ENCODE measurements at places on chromosomes 6 and 20. TPM values are rescaled to one million over a fixed set of nuclear protein-coding genes. Genes with fewer than 3 reads are reported as not detected.

DNA sequence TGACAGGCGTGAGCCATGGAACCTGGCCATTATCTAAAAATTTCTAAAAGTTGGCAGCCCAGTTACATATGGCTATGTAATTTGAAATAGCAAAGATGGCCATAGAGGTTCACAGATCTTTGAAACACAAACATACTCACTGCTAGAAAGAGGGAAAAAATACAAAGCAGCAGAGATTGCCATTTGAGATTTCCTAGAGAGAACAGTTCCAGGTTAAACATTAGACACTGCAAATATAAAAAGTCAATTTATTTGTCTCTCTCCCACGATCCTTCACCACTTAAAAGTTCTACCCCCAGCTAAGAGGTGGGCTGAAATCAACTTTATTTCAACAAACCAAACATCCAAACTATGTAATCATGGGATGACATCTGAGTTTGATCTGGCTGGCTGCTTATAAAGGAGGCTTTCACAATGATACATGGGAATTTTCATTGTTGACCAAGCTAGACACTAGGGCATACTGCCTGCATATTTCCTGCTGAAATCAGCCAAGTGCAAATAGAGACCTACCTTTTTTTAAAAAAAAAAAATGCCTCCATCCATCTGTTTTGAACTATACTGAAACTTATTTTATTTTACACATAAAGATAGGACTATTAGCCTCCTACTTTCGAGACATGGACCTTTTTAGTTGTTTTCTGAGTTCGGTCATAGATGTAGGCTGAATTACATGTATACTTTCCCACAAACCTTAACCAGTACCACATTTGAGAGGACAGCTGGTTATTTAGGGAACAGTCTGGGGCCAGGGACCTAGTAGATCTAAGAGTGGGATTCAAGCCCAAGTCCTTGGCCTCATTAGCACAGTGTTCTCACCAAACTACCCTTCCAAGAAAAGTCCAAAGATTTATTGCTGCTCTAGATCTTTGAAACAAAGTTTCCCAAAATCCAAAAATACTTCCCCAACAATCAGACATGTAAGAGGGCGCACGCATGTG, 16.6 kb downstream of the DCDC2 start:
- DNase-seq, result no peak

DNA sequence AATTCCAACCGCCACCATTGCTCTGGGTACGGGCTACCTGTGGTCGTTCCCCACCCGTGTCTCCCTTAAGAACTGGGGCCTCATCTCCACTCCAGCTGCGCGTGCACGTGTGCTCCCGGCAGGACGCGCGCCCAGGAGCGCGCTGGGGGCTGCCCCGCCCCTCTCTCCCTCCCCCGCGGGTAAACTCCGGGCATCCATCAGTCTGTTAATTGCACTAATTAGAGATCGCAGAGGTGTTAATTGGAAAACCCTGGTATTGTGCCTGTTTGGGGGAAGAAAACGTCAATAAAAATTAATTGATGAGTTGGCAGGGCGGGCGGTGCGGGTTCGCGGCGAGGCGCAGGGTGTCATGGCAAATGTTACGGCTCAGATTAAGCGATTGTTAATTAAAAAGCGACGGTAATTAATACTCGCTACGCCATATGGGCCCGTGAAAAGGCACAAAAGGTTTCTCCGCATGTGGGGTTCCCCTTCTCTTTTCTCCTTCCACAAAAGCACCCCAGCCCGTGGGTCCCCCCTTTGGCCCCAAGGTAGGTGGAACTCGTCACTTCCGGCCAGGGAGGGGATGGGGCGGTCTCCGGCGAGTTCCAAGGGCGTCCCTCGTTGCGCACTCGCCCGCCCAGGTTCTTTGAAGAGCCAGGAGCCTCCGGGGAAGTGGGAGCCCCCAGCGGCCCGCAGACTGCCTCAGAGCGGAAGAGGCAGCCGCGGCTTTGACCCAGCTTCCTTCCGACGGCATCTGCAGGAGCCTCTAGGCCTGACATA, 14.4 kb downstream of the FOXP4 start:
- peak; percentile 85 for DNase-seq

GRM1 gene
- total RNA-seq, result not detected

DNA sequence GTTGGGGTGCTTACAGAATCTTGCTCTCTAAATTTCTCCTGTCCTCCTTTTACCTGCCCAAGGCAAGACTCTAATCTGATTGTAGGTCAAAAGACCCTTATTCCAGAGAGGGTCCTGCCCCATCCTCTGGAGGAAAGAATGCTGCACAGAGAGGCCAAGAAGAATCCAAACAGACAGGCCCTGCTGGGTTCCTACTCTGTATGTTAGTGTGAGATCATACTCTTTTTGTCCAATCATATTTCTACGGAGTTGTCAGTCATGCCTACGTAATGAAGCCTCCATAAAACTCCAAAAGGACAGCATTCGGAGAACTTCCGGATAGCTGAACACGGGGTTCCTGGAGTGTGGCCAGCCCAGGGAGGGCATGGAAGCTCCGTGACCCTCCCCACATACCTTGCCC, 50.5 kb downstream of the VEGFA start:
- DNase-seq, result no peak

DNA sequence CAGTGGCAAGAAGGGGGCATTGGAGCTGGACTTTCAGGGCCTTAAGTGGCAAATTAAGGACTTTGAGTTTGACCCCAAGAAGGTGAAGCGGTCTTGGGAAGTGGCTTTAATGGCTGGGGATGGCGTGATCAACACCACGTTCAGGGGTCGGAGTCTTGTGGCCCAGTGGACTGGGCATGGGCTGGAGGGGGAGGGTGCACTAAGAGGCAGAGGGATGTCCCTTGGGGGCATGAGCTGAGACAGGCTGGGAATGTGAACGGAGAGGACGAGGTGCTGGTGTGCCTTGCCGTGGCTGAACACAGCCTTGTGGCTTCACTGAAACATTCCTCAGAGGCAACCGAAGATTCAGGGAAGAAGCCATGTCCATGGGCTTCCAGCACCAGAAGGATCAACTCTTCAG, 227.0 kb downstream of the SYNDIG1 start:
- no peak for DNase-seq

GRCh38 chr6:140041056-140041455, 666.6 kb upstream of the CITED2 start:
- no peak for DNase-seq

SNAI1 gene
- total RNA-seq, result 8.9 TPM

SLA2 gene
- total RNA-seq, result 0.46 TPM

DNA sequence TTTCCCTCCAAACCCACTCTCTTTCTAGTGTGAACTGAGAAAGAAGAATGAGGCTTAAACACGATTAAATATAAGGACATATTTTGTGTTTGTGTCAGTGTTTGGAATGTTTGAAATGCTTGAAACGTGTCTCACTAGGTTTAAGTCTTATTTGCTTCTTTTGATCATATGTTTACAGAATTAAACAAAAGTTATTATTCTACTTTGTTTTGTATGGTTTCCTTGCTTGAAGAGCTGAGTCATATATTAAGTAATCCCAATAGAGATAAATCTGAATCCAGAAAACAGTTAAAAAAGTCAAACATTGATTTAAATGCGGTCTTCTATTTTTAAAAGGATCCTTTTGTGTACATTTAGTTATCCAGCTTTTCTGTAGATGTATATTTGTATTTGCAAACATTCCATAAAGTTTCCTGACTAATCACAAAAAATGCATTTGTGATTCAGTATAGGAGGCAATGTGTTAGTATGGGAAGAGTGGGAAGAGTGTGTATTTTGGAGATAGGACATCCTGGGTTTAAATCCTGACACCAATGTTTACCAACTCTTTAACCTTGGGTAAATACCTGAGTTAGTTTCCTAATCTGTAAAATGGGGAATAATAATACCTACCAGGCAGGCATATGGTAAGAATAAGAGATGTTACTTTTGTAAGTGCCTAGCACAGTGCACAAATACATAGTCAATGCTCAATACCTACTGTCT, 72.9 kb downstream of the TSBP1 start:
- no peak for DNase-seq

- DNase-seq, result no peak
Measured at GRCh38 chr6:57255451-57256169, 33.5 kb upstream of the RAB23 start.

- no peak for DNase-seq
Measured at GRCh38 chr6:40713002-40713719, 126.0 kb upstream of the LRFN2 start.

HCK gene
- total RNA-seq, result 12.7 TPM

PCK1 gene
- total RNA-seq, result 0.93 TPM

DNA sequence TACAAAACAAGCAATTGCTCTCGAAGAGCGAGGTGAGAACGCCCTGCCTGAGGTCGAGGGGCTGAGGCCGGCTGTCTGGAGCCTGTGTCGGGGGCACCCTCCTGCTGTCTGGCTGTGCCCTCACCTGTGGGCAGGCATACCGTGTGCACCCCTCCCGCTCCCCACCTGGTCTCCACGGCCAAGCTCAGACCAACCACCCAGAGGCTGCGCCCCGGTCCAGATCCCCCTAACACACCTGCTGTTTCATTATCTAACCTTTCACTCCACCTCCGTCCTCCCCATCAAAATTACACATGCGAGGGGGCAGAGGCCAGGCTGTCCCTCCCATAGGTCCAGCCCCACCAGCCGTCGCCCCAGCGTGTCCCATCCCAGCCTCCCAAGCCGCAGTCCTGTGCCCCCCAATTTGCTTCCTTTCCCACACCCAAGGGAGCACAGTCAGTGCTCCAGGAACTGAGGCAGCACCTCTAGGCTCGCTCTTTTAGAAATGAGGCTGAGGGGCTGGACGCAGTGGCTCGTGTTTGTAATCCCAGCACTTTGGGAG, 35.2 kb downstream of the NTSR1 start:
- peak; percentile 54 for DNase-seq

GRCh38 chr6:41280381-41281057, 6.0 kb downstream of the TREM1 start:
- no peak for DNase-seq
